Epithelial cell of proximal tubule (primary cell): ENCODE measurements at places on chromosomes 1 and 21. TPM values are rescaled to one million over a fixed set of nuclear protein-coding genes. Genes with fewer than 3 reads are reported as not detected.

Gene SPSB1
- total RNA-seq, result 20.0 and 20.8 TPM in 2 replicates

Gene B3GALT2
- not detected in 2 replicates for total RNA-seq

Gene RPS6KC1
- total RNA-seq, result 8.3 and 8.5 TPM in 2 replicates

Gene INSRR
- not detected in 2 replicates for total RNA-seq

Gene UROD
- total RNA-seq, result 104 and 141 TPM in 2 replicates

Gene OR6N1
- not detected in 2 replicates for total RNA-seq

Gene S100A3
- 10.2 and 27.6 TPM in 2 replicates for total RNA-seq

Gene CSF3R
- total RNA-seq, result not detected in 2 replicates

Gene CYYR1
- total RNA-seq, result 1.3 and 3.7 TPM in 2 replicates

Gene BMP8A
- total RNA-seq, result not detected in 2 replicates

Gene NUF2
- total RNA-seq, result 39.3 and 43.6 TPM in 2 replicates

Gene C1orf116
- 21.6 and 22.5 TPM in 2 replicates for total RNA-seq

Gene C1orf53
- total RNA-seq, result 0.40 and 6.7 TPM in 2 replicates

Gene BEND5
- total RNA-seq, result 1.3 and 1.9 TPM in 2 replicates

Gene VHLL
- total RNA-seq, result not detected in 2 replicates

Gene FCRL6
- not detected in 2 replicates for total RNA-seq

Gene CYP4X1
- total RNA-seq, result 0.46 TPM in 1 of 2 replicates, not detected in the other

Gene FAM151A
- total RNA-seq, result not detected in 2 replicates
